ENCODE measurements at places on chromosomes 7 and 10.
A peak's percentile ranks its signal among the peaks of the same experiment; 100 is the strongest.

DNA sequence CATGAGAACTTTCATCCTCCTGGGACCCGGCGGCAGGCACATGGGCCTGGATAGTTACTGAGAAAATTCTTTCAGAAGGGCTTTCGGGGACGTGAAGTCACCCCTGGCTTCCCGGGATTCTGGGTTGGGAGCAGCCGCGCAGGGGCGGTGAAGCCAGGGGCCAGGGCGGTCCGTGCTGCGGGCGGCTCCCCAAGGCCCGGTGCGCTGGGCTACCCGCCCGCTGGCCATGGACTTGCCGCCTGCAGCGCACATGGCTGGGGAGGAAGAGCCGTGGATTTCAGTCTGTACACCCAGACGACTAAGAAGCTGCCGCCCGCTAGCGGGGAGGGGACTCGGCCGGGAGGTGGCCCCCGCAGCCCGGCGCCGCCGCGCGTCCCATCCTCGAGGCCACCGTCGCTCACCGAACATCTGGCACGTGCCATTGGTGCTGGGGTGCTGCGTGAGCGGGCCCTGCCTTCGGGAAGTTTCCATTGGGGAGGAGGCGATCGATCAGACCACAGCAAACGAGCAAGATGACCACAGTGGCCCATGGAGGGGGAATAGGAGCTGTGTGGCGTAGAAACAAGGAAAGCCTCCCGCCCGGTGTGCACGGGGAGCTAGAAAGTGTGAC is 64.5 kb downstream of the TMEM209 start:
- no peak for DNase-seq

- no peak for DNase-seq
Observed at GRCh38 chr7:108124820-108125219, 5.3 kb downstream of the LAMB4 start.

DNA sequence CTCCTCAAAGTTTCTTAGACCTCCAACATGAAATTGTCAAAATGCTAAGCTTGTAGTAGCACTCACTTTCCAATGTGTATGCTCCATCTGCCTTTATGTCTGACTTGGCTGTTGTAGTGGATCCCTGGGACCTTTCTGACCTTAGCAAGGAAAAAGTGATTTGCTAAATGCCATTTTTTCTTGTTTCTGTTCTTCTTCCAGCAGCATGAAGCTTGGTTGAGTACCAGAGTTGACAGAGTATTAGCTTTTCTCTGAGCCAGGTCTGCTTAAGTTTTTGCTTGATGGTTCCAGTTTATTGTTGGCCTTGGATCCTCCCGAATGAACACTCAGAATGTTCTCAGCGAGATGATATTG is 168.7 kb downstream of the SND1 start:
- DNase-seq: no peak

GRCh38 chr7:5063698-5064097 is 18.0 kb downstream of the RBAK start:
- DNase-seq: no peak

GRCh38 chr7:95376632-95377400 is 19.4 kb downstream of the PON3 start:
- no peak for DNase-seq

DNA sequence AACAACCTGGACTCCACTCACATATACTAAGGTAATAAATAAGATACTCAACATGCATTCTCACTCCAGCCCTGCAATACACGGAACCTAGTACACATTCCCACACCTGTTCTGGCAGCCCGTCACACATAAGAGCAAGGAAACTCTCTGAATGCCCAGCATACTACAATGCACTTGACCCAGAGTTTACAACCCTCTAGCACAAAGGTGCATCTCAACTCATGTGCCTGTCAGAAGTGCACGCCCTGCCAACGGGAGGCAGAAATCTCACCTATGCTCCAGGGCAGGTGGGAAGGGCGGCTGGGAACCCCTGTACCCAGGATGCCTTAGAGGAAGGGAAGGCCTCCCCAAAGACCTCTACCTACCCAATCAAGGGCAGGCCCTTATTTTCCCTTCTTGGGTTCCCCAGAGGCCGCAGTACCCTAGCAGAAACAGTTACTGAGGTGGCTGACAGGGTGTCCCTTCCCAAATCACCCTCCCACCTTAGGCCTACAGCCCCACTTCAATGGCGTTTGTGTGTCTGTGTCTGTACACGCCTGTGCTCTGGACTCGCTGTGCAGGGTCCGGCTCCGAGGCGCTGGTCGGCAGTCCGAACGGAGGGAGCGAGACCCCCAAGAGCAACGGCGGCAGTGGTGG is 2.0 kb downstream of the EVX1 start:
- DNase-seq: no peak

DNA sequence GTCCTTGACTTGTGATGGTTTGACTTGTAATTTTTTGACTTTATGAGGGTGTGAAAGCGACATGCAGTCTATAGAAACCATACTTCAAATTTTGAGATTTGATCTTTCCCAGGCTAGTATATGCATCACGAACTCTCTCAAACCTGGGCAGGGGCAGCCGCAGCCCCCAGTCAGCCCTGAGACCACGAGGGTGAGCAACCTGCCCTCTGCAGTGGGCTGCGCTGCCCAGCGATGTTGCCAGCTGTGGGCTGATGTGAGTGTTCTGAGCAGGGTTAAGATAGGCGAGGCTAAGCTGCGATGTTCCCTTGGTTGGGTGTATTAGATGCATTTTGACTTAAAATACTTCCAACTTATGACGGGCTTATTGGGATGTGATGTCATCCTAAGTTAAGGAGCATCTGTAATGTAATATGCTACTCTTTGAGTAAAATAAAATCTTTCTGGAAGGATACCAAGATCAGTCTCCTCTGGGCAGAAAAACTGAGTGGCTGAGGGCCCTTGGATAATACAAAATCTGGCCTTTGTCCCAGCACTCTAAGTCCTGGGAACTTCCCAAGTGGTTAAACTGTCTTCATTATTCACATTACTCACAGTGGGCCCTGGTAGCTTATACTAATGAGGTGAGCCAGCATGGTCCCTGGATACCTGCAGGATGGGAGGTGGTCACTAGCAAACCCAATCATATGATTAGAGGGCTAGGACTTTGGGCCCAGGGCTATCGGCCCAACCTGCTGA is 28.4 kb upstream of the CNPY1 start:
- no peak for DNase-seq

DNA sequence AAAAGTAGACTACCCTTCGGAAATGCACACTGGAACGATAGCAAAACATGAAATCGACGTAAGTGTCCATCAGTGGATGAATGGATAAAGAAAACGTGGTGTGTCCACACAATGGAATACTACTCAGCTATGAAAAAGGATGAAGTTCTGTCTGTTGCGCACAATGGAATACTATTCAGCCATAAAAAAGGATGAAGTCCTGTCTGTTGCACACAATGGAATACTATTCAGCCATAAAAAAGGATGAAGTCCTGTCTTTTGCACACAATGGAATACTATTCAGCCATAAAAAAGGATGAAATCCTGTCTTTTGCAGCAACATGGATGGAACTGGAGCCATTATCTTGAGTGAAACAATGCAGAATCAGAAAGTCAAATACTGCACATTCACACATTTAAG is 591.8 kb downstream of the PTPRN2 start:
- DNase-seq: no peak

DNA sequence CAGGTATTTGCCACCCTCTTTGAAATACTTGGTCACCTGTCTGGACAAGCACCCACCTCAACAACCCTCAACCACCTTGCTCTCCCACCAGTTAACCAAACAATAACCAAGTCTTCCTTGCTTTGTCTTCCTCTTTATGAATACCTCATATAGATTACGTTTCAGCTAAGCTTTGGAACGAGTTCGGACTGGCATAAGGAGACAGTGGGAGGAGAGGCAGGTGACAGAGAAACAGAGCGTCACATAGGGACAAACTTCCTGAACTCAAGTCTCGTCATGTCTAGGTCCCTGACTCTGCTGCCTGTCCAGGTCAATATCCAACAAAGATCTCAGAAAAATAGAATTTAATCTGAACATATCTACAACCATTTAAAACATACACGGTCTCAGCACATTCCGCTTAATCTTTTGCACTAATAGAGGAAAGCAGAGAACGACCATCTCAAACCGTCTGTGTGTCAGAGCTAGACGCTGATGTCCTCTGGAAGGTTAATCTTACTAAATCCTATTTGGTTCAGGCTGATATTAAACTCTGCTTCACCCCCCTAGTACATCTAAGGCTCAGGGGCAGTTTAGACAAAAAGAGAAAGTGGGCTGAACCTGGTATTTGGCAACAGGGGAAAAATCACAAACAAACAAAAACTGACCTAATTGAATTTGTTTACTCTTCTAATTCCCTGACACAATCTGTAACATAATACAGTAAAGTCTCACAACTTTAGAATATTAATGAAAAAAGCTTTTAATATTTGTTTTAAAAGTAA is 26.4 kb upstream of the SVOPL start:
- DNase-seq: no peak

DNA sequence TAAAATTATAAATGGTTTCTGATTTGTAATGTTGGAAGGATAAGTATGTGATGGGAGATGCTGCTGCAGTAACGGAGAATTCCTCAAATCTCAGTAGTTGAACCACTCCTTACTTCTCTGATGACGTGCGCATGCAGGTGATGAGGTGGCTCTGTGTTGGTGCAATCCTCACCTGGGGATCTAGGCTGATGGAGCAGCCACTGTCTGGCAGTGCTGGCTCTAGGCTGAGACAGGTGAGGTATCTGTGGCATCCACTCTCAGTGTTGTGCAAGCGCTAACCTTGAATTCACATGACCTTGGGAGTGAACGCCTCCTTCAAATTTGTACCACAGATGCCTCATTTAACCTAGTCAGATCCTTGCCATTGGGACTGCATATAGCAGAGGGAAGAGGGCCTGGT is 35.0 kb downstream of the LHFPL3 start:
- DNase-seq: no peak

DNA sequence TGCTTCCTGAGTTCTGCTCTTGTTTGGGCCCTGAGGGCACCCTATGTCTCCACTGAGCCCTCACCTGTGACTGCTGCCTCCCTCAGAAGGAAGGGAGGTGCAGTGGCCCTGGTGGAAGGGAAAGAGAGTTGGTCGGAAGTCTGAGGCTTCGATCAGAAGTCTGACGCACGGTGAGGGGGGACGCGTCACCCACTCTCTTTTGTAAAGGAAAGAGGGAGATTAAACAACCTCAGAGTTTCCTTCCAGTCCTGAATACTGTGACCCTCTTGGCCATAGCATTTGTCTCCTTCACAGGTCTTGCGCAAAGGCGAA is 31.4 kb upstream of the TRIM8 start:
- no peak for DNase-seq

DNA sequence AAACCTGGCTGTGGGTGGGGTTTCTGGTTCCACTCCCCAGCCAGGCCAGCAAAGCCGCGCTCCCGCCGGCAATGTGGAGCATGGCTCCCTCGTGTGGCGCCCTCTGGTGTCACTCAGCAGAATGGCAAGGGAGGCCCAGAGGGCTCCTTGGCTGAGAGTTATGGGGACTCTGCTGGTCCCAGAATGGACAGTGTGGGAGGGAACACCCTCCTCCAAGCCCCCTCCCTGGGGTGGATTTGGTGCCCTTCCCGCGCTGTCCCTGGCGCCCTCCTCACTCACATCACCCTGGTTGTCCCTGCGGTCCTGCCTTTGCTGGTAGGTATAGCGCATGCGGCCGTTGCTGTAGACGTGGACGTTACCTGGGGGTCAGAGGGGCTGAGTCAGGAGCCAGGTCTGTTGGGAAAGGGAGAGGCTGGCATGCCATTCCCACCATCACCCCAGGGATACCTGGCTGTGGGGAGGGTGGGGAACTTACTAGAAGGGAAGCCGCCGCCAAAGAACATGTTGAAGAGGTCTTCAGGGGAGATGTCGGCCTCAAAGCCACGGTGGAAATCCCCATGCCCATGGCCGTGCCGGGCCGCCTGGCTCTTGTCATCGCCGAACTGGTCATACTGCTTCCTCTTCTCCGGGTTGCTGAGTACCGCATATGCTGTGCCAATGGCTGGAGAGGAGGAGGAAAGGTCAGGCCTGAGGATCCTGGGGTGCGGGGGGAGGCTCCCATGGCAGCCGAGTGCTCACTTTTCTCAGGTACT is 14.0 kb downstream of the DNAJB12 start:
- DNase-seq: peak; percentile 69

- DNase-seq: no peak
Observed at GRCh38 chr10:110493832-110494426, 3.8 kb upstream of the DUSP5 start.

- no peak for DNase-seq
Observed at GRCh38 chr10:126908225-126908624, 3.0 kb downstream of the DOCK1 start.

GRCh38 chr7:158562517-158562916 is 25.1 kb downstream of the PTPRN2 start:
- DNase-seq: no peak

- DNase-seq: no peak
Observed at GRCh38 chr10:132069122-132069848, 3.5 kb downstream of the JAKMIP3 start.

DNA sequence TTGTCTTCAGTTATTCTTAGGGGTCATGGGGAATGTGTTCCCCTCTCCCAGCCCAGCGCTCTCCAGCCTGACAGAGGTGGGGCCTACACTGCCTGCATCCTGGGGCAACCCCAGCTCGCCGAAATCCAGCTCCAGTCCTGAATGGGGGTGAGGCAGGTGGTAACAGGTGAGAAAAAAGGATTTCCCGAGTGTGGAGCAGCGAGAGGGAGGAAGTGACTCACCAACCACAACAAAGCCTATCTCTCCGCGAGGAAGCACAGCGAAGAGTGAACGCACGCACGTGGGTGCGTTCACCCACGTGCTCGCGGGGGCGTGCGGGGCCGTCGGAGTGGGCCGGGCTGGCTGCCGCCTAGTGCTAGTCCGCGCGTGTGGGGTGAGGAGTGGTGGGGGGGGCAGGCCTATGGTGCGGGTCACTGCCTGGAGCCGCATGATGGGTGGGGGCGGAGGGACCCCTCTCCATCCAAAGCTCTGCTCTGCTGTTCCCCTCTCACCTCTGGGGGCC is 855 bp upstream of the PALD1 start:
- DNase-seq: peak; percentile 49

GRCh38 chr10:127081851-127082345 is 114.5 kb downstream of the INSYN2A start:
- no peak for DNase-seq

DNA sequence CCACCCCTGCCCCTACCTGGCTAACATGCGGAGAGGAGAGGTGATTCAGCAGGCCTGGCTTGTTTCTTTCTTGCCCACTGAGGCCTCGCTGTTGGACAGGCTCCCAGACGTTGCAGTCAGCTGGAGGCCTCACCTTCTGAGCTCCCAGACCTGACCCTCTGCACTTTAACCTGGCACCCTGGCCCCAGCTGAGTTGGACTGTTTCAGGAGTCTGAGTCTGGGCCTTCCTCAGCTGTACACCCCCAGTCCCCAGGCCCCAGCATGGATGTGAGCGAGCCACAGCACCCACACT is 35.0 kb downstream of the UNC5B start:
- DNase-seq: no peak

- DNase-seq: no peak
Observed at GRCh38 chr10:26235761-26236160, 19.2 kb downstream of the GAD2 start.

GRCh38 chr7:64685091-64685490 is 19.2 kb downstream of the ZNF107 start:
- DNase-seq: no peak

DNA sequence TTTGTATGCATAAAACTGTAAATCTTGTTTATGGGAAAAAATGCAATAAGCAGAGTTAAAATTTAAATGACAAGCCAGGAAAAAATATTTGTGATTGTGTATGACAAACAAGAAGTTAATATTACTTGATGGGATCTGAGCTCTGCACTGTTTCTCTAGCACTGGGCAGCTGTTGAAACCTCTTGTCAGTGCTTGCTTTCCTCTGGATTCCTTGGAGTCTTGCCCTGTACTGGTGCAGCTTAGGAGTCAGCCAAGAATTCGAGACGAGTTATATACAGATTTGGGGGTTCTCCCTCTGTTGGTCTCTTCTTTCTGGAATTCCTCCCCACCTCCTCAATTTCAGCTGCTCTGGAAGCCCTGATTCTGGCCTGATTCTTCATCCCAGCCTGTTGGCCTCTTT is 24.3 kb upstream of the OPN4 start:
- no peak for DNase-seq
